Stimulated activated CD8-positive, alpha-beta memory T cell treated with anti-CD3 and anti-CD28 coated beads, Interleukin-7, amount 100 ng/mL, for 1 hour (primary cell): ENCODE measurements at places on chromosomes 5 and 9.

DNA sequence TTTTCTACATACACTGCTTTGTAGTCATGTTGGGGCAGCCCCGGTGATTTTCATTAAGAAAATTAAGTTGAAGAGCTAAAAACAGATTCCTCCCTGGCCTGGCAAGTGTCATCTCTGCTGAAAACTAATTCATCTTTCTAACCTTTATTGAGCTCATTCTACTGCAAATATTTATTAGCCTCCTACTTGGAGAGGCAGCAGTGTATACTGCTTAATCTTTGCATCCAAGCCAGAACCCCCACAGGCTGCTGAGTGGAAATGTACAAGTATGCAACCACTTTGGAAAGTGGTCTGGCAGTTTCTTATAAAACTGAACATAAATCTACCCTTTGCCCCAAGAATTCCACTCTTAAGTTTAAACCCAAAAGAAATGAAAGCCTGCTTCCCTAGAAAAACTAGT lies 223.4 kb downstream of the DRD1 start:
- no peak for DNase-seq

GRCh38 chr5:60685700-60686099 lies 14.3 kb downstream of the DEPDC1B start:
- DNase-seq, result no peak

DNA sequence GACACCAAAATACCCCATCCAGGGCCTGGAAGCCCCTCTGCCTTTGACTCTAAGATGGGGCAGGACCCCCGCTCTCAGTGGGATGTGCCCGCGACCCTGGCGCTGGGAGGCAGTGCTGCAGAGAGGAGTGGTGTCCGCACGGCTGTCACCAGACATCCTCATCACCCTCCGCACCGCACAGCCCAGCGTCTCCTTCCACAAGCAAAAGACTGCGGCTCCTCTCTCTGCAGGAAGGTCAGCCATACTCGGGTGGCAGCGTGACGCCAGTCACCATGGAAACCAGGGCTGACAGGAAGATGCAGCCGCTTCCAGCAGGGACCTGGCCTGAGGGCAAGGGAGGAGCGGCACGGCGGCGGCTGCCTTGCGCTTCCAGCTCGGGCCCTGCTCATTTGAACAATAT lies 17.1 kb upstream of the SLC6A3 start:
- no peak for DNase-seq

DNA sequence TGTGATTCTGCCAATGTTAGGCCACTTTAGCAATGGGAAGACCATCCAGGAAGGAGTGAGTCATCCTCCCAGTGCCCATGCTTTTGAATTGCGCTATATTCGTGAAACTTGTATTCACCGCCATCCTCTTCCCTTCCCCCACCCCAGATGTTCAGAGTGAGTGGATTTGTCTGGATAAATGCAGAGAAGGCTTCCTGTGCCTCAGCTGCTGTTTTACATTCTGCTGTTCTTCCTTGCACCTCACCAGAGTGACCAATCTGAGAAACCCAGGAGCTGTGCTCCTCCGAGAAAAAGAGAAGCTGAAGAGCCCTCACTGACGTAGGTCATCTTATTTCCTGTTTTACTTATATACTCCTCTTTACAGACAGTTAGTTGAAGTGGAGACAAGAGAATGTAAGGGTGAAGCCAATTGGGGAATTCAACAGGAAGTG lies 24.6 kb upstream of the SVEP1 start:
- no peak for DNase-seq

DNA sequence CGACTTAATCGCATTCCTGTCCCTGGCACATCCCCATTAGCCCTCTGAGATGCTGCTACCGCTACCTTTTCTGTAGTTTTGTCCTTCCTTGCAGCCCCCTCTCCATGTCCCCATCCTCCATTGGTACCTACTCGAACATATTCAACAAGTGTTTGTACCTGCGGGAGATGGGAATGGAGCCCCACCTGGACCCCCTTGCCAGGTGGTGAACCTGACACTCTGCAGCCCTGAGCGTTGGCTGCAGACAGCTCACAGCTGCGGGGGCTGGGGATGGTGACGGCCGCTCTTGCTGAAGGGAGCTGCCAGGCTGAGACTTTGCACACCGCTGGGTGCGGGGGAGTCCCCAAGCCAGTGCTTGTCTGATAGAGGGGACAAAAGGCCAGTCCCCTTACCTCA lies 96.3 kb upstream of the DAP start:
- no peak for DNase-seq

GRCh38 chr9:19087106-19088000 lies 15.4 kb downstream of the HAUS6 start:
- no peak for DNase-seq

DNA sequence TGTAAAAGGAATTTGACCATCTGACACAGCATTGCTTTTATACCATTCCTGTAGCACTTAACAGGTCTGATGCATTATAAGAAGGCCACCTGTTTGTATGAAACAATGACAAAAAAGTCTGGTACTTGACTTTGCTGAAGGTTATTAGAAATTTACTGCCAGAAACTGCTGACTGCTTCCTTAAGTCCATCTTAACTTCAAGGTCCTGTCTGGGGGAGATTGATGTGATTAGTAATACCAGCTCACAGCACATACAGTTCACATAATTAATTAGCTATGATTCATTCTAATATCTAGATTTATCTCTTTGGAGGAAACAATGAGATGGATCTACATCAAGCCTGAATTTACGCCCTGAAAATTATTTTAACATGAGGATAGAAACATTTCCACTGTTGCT lies 49.6 kb upstream of the TEK start:
- DNase-seq, result no peak

GRCh38 chr5:180172447-180173197 lies 36.4 kb downstream of the RASGEF1C start:
- DNase-seq, result no peak

GRCh38 chr5:41754857-41755256 lies 115.4 kb downstream of the OXCT1 start:
- DNase-seq, result no peak

DNA sequence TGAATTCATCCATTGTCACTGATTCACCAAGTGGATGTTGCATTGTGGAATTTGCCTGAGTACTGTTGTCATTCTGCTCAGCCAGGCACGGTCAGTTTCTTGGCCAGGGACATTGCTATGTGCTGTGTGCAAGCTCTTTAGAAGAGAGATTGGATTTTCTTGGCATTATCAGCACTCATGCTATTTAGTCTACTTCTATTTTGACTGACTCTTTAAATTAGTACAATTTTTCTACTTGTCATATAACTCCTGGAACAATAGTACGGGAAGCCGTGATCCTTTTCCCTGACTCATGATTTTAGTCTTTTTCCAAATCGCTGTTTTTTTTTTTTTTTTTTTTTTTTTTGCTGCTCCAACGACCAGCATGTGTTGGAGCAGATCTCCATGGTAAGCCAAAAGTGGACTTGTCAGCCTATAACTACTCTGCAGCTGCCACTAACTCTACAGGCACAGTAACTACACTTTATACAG lies 129.7 kb downstream of the CDC42SE2 start:
- DNase-seq, result no peak

GRCh38 chr5:154309805-154310204 lies 119.3 kb downstream of the GALNT10 start:
- DNase-seq, result no peak

- no peak for DNase-seq
Measured at GRCh38 chr5:110104726-110105669, 415.3 kb downstream of the MAN2A1 start.
